Inflammatory macrophage treated with lipopolysaccharide for 1 hour (primary cell): ENCODE measurements at places on chromosomes 2 and 18.

- peak; percentile 64 for DNase-seq
Observed at GRCh38 chr2:85813982-85814801, 60.4 kb downstream of the ATOH8 start.

DNA sequence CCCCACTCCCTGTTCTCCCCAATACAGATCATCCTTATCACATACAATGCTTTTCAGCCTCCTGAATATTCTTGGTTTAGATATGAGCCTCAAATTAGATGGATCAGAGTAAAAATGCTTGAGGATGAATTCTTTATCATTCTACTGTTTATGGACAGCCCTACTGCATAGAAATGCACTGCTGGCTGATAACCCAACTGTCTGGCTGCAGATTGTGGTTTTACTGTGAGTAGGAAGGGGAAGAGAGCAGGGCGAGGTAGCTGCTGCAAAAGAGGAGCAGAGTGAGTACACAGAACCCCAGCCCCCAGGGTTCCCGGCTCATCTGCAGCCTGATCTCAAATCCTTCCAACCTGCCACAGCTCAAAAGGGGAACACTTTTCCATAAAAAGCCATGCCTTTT is 29.4 kb upstream of the NCOA1 start:
- no peak for DNase-seq

- DNase-seq = peak; percentile 34
Observed at GRCh38 chr18:62828852-62829251, 113.5 kb downstream of the PHLPP1 start.

DNA sequence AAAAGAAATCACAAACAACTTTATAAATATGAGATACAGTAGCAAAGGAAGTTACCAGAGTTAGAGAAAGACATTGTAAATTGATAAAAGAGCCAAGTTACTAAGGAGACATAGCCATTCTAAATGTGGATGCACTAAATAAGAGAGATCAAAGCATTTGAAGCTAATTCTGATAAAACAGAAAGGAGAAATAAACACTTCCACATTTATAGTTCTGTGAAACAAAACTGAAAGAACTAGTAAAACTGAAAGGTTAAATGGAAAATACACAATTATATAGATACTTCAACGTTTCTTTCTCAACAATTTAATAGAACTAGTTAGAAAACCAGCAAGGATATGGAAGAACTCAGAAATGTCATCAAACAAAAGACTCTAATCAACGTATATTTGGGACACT is 309.0 kb upstream of the CDH2 start:
- DNase-seq = no peak
